ENCODE measurements at places on chromosomes 2 and 18. TPM values are rescaled to one million over a fixed set of nuclear protein-coding genes. Genes with fewer than 3 reads are reported as not detected.

- DNase-seq: no peak
Observed at GRCh38 chr2:55779459-55780421, 86.1 kb upstream of the PNPT1 start.

- DNase-seq: no peak
Observed at GRCh38 chr2:107808959-107809358, 17.7 kb upstream of the RGPD4 start.

Gene WNT10A
- 1.1 TPM for total RNA-seq

Gene TMEM18
- 24.8 TPM for total RNA-seq

DNA sequence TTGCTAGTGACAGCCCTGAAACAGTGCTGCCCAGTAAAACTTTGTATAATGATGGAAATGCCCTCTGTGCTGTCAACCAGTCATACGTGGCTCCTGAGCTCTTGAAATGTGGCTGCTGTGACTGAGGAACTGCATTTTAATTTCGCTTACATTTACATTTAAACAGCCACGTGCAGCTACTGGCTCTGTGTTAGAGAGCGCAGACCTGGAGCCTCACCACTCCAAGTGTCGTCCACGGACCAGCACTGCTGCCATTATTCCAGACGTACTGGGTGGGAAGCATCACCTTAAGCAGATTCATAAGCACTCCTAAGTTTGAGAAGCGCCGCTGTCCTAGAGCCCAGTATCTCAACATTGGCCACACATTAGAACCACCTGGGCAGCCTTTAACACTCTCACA is 77.0 kb upstream of the MGAT4A start:
- no peak for DNase-seq

Gene BMP10
- total RNA-seq: under 0.01 TPM

All from hematopoietic multipotent progenitor cell (in vitro differentiated cells).